ENCODE measurements at places on chromosomes 13 and 19.

- no peak for DNase-seq
Measured at GRCh38 chr13:78161266-78161665, 242.6 kb upstream of the EDNRB start.

DNA sequence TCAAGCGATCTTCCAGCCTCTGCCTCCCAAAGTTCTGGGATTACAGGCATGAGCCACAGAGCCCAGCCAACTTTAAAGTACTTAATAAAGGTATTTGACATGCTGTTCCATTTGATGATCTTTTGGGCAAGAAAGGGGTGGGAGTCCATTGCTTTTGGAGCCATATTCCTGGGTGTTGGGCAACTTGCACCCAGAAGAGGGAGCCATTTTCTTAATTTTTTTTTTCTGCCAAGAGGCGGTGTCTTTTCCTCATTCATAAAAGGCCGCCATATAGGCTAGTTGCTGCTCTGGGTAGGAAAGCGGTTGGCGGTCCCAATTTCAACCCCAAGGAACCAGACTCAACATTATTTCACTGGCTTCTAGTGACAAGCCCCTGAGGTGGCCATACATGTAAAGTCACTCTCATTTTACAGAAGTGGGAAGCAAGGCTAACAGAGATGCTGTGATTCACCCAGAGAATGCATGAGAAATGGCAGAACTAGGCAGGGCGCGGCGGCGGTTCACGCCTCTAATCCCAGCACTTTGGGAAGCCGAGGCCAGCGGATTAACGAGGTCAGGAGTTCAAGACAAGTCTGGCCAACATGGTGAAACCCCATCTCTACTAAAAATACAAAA lies 139.6 kb downstream of the CACNA1A start:
- no peak for DNase-seq

DNA sequence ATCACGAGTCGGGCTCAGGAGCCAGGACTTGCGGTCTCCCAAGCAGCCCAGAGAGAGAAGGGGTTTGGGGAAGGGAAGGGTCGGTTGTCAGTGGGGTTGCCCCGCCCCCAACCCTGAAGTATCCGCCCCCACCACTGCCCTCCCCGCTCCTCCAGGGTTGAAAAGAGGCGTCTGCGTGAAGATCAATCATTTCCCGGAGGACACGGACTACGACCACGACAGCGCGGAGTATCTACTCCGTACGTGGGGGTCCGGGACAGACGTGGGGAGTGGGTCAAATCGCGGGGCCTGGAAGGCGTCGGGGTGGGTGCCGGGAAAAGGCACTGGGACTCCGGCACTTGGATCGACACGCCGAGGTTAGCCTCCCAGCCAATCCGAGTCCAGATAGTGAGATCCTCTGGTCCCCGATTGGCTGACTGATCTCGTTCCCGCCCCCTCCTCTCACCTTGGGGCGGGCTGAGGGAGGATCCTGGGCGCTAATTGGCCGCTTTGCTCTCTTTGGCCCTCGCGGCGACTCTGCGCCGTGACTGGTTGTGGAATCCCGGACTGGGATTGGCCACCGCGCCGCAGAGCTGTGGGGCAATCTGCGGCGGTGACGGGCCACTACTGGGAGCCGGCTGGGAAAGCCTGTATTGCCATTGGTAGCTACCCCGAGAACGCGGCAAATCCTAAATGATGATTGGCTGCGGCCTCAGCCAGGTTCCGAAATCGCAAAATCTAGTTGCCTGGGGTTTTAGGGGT lies 13.3 kb upstream of the CACNG6 start:
- DNase-seq, result peak; percentile 14

- DNase-seq, result no peak
Measured at GRCh38 chr13:25906191-25906661, 145.6 kb downstream of the SHISA2 start.

GRCh38 chr19:7872306-7873204 lies 1.6 kb downstream of the PRR36 start:
- no peak for DNase-seq

DNA sequence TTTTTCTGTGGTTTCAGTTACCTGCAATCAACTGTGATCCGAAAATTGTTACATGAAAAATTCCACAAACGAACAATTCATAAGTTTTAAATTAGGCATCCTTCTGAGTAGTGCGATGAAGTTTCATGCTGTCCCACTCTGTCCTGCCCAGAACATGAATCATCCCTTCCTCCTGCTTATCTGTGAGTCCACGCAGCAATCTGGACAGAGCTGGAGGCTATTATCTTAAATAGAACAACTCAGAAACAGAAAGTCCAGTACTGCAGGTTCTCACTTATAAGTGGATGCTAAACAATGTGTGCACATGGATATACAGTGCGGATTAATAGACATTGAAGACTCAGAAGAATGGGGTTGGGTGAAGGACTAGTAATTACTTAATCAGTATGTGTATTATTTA lies 583.7 kb upstream of the SPRY2 start:
- no peak for DNase-seq

GRCh38 chr13:114328034-114328433 lies 13.7 kb downstream of the CHAMP1 start:
- DNase-seq, result no peak

- DNase-seq, result no peak
Measured at GRCh38 chr19:19403373-19403901, 2.0 kb upstream of the GATAD2A start.

DNA sequence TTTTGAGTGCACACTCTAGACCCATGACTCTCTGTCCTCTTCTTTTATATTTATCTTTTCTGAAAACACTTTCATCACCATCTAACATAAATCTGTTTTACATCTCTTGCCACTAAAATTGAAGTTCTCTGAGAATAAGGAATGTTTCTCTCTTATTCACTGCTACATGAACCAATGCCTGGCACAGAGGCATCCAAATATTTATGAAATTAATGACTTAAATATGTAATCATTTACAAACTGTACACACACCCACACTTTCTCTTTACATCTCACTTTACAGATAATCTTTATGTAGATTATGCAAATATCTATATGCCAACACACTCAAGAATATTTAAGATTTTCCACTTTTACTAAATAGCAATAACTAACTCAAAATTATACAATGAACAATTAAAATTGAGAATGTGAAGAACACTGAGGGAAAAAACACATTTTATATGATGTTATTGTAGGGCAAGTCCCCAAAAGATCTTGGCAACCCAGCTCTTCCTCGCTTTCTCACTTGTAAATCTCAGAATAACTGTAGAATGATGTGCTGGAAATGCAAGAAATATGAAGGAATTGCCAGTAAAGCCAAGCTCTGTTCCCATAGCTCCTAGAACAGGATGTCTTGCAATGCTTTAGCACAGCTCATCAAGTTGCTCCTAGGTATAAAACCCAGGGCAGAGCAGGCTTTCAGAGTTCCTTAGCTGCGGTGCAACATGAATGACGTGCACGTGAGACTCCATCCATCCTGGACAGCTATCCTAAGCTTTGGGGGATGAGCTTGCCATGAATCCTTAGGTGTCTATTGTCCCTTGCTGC lies 50.7 kb downstream of the UGGT2 start:
- DNase-seq, result no peak

DNA sequence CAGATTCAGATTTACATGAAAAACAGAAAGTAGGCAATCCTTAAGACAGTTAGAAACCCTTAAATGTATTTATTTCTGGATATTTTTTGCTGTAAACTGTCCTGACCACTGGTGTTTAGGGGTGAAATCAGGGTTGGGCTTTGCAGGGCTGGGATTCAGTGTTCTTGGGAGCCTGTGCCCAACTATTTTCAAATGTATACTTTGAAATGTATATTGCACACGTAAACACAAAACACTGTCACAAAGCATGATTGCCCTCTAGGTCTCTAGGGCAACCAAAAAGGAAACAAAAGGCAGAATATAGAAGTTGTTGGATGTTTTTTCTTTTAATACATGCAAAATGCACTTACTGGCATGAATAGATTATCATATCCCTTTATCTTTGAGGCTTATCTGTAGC lies 1185.4 kb downstream of the DIAPH3 start:
- no peak for DNase-seq

GRCh38 chr13:49635599-49636433 lies 7.5 kb downstream of the ARL11 start:
- DNase-seq, result no peak

GRCh38 chr13:47216176-47216822 lies 319.4 kb upstream of the HTR2A start:
- no peak for DNase-seq

DNA sequence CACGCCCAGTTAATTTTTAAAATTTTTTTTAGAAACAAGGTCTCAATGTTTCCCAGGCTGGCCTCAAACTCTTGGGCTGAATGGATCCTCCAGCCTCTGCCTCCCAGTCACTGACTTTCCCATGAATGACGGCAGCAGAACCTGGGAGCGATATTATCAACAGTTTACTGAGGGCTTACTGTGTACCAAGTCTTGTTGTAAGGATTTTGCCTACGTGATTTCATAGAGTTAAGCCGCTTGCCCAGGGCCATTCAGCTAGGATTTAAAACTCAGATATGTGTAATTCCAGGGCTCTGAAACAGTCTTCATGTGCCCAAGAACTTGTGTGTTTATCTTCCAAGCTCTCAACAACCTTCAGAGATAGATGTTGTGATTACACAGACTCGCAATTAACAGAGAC lies 6.0 kb upstream of the KXD1 start:
- no peak for DNase-seq

DNA sequence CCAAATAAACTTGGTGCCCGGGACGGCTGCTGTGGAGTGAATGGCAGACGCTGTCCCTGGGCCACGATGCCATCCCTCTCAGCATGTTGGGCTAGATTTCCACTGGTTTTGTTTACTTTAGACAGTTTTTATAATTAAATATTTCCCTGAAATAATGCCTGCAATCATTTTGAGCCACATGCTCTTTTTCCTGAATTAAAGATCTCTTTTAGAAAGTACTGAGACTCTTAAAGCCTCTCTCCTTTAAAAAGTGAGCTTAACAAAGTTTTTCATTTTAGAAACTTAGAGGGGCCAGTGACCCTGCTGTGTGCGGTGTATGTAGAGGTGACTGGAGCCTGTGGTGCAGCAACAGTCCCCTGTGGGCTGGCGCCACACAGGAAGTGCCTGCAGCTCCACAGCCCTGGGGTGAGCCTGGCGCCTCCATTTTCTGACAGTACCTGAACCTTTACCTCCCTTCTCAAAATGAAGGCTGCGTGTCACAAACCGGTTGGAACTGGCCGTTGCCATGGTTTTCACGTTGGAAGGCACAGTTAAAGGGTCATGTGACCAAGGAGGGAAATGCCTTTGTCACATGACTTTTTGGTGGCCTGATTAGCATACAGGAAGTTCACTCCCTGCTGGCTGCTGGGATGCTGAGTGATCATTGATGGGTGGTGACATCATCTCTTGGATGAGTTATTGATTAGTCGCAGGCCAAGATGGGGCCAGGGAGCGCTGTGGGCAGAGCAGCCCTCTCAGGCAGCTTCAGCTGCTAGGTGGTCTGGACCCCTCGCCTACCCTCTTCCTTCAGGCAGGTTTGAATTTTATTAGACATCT lies 26.3 kb downstream of the TSSK6 start:
- peak; percentile 58 for DNase-seq

GRCh38 chr13:100338275-100338674 lies 249.4 kb downstream of the PCCA start:
- no peak for DNase-seq

Measured in stimulated activated CD4-positive, alpha-beta T cell treated with anti-CD3 and anti-CD28 coated beads, Interleukin-15, amount 100 ng/mL, for 1 hour (primary cell).